ENCODE measurements at places on chromosomes 1 and 21.
A peak's percentile ranks its signal among the peaks of the same experiment; 100 is the strongest.

GRCh38 chr1:106439475-106439874 is 617.0 kb upstream of the PRMT6 start:
- H3K4me3 ChIP-seq: no peak overlapping the region
- no peaks in the 10 kb centered on the region for H3K4me1 ChIP-seq
- no peak overlapping the region for H3K27ac ChIP-seq
- no peaks in the 10 kb centered on the region for H3K36me3 ChIP-seq
- no peak for DNase-seq
- H3K27me3 ChIP-seq: no peaks in the 10 kb centered on the region

DNA sequence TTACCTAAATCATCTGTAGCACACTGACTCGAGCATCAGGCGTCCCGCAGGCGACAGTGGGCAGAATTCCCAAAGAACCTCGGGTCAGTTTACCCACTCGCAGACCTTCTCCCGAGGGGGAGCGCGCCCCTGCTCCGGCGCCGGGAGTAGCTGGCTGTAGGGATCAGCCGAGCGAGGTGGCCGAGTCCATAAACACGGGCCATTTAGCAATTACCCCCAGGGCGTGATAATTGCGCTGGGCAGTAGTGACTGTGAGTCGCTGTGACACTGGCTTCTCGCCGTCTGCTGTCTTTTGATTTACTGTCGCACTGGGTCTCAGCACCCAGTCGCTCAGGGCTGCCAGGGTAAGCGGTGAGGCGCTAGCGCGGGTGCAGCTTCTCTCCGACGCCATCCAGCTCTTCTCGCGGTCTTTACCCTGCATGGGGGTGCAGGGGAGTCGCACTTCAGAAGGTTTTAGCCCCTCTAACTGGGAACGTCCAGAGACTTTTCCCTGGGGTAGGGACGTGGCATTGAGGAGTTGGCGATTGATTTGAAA is 16.2 kb downstream of the HLX start:
- H3K27me3 ChIP-seq: peaks cover 20% of the 10 kb centered on the region
- H3K27ac ChIP-seq: no peak overlapping the region
- no peaks in the 10 kb centered on the region for H3K36me3 ChIP-seq
- H3K4me3 ChIP-seq: no peak overlapping the region

GRCh38 chr1:155064111-155064831 is 731 bp downstream of the EFNA4 start:
- H3K4me3 ChIP-seq: peak overlapping the region; percentile 60
- peaks cover 14% of the 10 kb centered on the region for H3K4me1 ChIP-seq
- peaks cover 16% of the 10 kb centered on the region for H3K36me3 ChIP-seq
- DNase-seq: no peak
- no peaks in the 10 kb centered on the region for H3K27me3 ChIP-seq

DNA sequence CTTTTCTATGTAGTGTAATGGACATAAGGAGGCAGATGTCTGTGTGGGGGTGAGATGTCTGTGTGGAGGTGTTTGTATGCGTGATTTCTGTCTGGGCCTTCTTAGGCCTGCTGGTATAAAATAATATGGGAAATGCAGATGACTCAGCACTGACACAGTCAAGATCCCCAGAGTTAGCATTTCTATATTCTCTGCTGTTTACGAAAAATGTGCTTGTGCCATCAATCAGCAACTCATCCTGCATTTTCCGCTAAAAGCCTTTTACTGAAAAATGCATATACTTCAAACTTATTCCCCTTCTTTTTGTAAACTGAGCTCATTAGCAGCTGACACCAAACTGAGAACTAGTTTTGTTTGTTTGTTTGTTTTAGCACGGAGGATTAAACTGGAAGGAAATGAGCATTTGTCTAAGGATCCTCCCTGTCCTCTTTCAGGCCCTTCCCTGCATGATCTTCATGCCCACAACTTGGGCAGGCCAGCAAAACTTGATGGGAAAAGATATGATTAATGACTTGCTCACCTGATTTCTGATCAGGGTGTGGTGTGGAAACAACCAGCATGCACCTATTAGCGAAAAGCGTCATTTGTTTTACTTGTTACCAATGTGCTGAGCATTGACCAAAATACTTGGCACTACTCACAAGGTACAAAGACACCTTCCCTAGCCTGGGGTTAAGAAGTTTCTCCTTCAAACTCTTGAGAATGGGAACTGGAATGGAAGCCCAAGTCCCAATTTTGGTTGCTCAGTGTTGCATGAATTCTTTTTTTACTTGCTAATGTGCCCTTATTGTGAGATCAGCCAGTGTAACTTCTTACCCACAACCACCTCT is 77.4 kb downstream of the NDUFS5 start:
- H3K4me1 ChIP-seq: no peaks in the 10 kb centered on the region
- H3K27me3 ChIP-seq: no peaks in the 10 kb centered on the region
- H3K27ac ChIP-seq: peak overlapping the region; percentile 14
- H3K4me3 ChIP-seq: no peak overlapping the region
- DNase-seq: no peak
- H3K36me3 ChIP-seq: no peaks in the 10 kb centered on the region

DNA sequence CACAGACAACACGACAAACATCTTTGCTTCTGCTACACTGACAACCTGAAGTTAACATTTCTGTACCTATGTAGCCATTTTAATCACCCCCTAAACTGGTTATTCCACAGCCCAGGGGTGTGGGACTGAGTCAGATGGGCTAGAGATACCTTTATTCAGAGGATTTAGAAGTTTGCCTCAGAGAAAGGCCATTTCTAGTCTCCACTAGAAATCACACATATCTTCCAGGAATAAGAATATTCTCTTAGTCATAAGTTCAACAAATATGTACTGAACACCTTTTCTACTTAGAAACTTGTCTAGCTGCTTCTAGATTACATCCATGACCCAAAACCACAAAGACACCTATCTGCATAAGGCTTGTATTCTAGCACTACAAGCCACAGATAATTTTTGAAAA is 38.8 kb downstream of the ERG start:
- peaks cover 67% of the 10 kb centered on the region for H3K4me1 ChIP-seq
- no peak overlapping the region for H3K4me3 ChIP-seq
- no peak for DNase-seq
- H3K27ac ChIP-seq: peak overlapping the region; percentile 77
- H3K27me3 ChIP-seq: no peaks in the 10 kb centered on the region

- DNase-seq: no peak
- peaks cover 2% of the 10 kb centered on the region for H3K4me1 ChIP-seq
- H3K27me3 ChIP-seq: no peaks in the 10 kb centered on the region
Observed at GRCh38 chr21:38815060-38815405, 9.3 kb downstream of the ETS2 start.

GRCh38 chr21:10627316-10627863 is 106.0 kb downstream of the TPTE start:
- H3K27me3 ChIP-seq: no peaks in the 10 kb centered on the region
- H3K27ac ChIP-seq: no peak overlapping the region
- DNase-seq: no peak
- H3K4me1 ChIP-seq: no peaks in the 10 kb centered on the region
- H3K36me3 ChIP-seq: no peaks in the 10 kb centered on the region
- no peak overlapping the region for H3K4me3 ChIP-seq

GRCh38 chr1:25760871-25761270 is 39.1 kb upstream of the SELENON start:
- no peaks in the 10 kb centered on the region for H3K27me3 ChIP-seq
- H3K4me1 ChIP-seq: no peaks in the 10 kb centered on the region
- H3K36me3 ChIP-seq: peaks cover 12% of the 10 kb centered on the region
- no peak overlapping the region for H3K4me3 ChIP-seq

GRCh38 chr1:221715321-221716169 is 26.3 kb downstream of the DUSP10 start:
- no peaks in the 10 kb centered on the region for H3K27me3 ChIP-seq
- no peak overlapping the region for H3K27ac ChIP-seq
- DNase-seq: no peak
- H3K36me3 ChIP-seq: no peaks in the 10 kb centered on the region
- no peak overlapping the region for H3K4me3 ChIP-seq

- no peaks in the 10 kb centered on the region for H3K4me1 ChIP-seq
- no peak overlapping the region for H3K4me3 ChIP-seq
- H3K27ac ChIP-seq: no peak overlapping the region
- H3K27me3 ChIP-seq: no peaks in the 10 kb centered on the region
Observed at GRCh38 chr1:70188522-70188921, 16.9 kb downstream of the LRRC40 start.

- no peak for DNase-seq
- H3K27ac ChIP-seq: no peak overlapping the region
- H3K4me3 ChIP-seq: no peak overlapping the region
- H3K27me3 ChIP-seq: no peaks in the 10 kb centered on the region
- no peaks in the 10 kb centered on the region for H3K4me1 ChIP-seq
- H3K36me3 ChIP-seq: no peaks in the 10 kb centered on the region
Observed at GRCh38 chr1:218048828-218049420, 236.2 kb upstream of the RRP15 start.

DNA sequence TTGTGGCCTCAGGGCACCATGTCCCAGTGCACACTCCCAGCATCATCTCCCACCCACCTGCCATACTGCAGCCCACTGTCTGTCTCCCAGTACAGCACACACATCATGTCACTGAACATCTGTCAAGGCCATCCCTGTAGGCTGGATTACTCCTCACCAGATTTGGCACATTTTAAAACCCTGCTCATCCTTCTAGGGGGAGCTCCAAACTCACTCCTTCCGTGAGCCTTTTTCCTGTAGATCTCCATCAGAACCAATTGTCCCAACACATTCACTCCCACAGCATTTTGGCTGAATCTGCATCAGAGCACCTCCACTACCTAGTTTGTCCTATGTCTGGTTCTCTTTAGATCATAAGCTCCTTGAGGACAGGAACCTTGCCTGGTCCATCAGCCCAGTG is 58.6 kb upstream of the GRIK3 start:
- DNase-seq: no peak
- no peaks in the 10 kb centered on the region for H3K27me3 ChIP-seq
- H3K4me1 ChIP-seq: no peaks in the 10 kb centered on the region

Data from ascending aorta (tissue), 2 donors.